CD4-positive, alpha-beta T cell treated with Interleukin-17A for 1 hour (primary cell): ENCODE measurements at places on chromosomes 5 and 9.

GRCh38 chr5:174523311-174524071 lies 200.9 kb upstream of the MSX2 start:
- DNase-seq, result no peak

GRCh38 chr9:19102181-19102630 lies 498 bp downstream of the HAUS6 start:
- peak; percentile 41 for DNase-seq

DNA sequence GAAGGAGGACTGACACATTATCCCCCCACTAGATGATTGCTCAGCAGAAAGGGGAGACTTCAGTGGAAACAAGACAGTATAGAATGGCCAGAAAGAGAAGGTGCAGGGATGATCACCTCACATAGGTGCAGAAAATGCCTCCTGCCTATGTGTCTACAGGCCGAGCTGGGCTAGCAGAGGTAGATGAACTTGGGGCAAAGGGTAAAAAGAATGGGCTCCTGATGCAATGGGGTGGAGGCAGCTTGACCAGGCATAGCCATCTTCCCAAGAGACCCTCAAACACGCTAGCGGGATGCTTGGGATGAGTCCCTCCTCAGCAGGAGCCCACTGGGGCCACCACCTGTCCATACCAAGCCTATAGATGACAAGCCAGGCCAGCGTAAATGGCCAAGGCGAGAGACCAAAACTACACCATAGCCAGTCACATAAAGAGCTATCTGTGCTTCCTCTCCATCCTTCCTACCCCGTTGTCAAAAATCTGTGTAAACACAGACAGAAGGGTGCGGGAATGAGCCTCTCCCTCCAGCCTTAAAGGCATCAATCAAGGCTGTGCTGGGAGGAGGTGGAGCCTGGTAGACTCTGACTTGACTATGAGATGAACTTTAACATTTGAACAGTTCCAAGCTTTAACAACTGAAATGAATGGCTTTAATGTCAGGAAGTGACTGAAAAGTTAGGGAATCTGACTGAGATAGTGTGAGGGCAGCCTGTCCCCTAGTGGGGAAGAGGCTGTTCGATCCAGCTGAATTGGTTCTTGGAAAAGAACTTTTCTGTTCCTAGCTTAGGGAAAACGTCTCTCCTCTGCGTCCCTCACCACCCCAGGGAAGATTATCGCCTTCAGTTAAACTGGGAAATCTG lies 10.4 kb downstream of the C9orf152 start:
- DNase-seq, result no peak

DNA sequence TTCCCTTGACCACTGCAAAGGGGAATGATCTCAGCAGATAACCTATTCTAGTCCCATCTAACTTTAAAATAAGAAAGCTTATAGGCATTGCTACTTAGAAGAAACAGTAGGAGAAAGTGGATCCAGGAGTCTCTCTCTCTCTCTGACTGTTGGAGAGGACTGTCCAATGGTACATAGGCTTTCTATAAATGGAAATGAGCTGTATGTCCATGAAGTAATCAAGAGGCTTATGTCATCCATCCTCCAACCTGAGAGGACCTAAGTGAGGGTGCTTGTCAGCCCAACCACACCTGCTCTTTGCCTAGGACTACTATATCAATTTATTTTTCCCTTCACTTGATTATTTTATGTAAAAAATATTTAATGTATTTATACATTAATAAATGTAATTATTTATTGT lies 172.3 kb downstream of the PAPPA start:
- no peak for DNase-seq

DNA sequence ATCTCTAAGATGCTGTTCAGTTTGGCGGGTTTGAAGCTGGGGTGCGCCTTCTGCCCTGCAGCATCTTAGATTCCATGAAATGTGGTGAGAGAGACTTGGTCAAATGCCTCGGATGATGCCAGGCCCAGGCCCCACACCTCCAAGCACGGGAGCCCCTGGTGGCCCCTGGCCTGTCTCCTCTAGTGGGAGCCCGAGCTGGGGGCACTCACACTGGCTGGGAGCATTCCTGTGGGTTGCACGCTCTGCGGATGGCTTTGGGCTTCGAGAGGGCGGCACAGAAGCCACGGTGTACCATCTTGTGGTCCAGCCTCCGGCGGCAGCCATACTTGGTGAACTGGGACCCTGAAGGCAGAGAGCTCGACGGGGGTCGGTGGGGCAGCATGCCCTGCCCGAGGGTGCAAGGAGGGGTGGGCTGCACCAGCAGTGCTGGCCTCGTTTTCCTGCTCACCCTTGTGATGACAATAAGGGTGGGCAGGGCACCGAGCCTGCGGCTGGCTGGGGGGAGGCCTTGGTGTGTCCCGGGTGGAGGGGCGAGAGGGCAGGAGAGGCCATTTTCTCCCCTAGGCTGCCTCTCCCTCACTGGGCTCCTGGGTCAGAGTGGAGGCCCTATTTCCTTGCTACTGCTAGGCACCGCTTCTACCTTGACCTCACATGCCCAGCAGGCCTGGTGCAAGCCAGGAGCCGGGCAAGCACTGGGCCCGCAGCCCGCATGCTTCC lies 65.8 kb downstream of the ZNF354C start:
- DNase-seq, result no peak

- DNase-seq, result no peak
Measured at GRCh38 chr9:134758949-134759607, 117.5 kb downstream of the COL5A1 start.

- no peak for DNase-seq
Measured at GRCh38 chr9:93161786-93162562, 22.0 kb upstream of the WNK2 start.
